ENCODE measurements at places on chromosomes 11 and 22.

DNA sequence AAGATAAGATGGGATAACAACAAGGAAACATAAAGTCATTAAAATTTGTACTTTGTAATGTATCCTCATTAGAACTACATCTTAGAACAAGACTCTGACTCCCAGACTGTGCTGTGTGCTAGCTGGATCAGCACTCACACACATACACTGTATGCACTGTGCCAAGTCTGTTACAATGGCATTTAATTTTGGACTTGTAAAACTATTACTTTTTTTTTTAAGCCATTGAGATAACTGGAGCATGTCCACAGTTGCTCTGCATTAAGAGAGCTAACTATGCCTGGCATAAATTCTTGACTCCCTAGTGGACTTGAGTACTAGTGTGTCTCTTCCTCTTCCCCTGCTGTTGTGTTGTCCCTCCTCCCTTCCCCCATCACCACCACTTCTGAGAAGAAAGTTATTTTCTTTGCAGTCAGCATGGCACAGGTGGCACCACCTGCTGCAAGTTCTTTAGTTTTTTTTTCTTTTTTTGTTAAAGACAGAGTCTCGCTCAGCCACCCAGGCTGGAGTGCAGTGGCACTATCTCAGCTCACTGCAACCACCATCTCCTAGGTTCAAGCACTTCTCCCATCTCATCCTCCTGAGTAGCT lies 268.6 kb downstream of the TMEM135 start:
- DNase-seq = no peak

DNA sequence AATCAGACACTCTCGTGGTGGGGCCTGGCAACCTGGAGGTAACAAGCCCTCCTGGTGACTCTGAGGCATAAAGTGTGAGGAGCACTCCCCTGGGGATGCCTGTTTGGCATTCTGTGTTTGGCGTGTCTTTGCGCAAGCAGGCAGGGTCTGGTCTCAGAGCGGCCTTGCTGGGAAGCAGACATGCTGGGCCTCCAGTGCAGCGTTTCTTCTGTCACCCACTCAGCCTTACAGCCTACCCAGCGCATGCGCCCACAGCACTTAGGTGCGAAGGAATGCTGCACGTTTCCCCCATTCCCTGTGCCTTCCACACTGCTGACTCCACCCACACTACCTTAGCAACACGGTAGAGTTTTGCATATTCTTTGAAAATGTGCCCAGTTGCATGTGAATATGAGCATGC lies 7.4 kb upstream of the CXCR5 start:
- no peak for DNase-seq

DNA sequence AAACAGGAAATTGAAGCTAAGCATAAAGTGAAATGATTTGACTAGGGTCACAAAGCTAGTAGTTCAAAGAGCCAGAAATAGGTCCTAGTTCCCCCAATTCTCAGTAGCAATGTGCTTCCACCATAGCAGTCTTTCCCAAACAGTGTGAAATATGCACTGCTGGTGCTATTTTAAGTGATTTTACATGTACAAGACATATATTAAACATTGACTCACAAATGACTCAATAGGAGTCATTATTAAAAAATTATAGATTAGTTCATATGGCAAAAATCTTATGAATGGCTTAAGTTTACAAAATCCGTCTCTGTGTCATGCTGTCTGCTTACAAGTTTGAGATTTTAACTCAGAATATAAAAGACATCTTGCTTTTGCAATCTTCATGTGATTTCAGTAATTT lies 21.4 kb downstream of the KIF18A start:
- no peak for DNase-seq

GRCh38 chr22:27100789-27101188 lies 443.4 kb downstream of the MIAT start:
- DNase-seq = peak; percentile 39

DNA sequence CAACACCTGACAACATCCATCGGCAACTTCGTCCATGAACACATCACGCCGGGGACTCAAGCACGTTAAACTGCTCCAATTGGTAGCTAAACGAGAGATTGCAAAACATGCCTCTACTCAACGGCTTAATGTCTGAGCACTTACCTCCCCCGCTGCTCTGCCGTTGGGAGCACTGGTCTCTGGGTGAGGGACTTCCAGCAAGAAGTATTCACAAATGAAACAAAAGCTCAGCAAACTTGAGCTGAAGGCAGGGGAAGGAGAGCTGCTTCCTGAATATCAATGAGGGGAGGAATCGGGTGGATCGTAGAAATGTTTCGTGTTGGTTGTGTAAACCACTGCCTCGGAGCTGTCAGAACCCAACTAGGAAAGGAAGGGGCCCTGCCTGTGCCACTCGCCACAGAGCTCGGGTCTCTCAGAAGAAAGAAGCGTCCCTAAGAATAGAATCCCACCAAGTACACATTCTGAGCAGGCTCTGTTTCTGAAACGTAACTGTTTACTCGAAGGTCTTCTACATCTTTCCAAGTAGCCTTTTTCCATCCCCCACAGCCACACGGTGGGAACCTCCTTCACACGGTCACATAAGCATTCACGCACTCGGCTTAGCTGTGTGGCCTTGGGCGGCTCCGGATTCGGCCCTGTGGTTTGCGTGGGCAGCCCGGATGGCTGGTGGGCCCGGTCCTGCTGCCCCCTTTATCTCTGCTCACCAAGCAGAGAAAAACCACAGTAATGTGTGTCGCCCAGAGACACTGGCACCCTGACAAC lies at the start of gene MLC1:
Gene MLC1, minus strand, starts transcription at position 216 of the 762 bp plus-strand sequence. CDS start 524 bp downstream, outside the sequence.
- DNase-seq = peak; percentile 18

- DNase-seq = no peak
Observed at GRCh38 chr11:2992997-2993325, 832 bp upstream of the NAP1L4 start.

- no peak for DNase-seq
Observed at GRCh38 chr11:13878077-13878476, 84.4 kb upstream of the SPON1 start.

GRCh38 chr11:21414953-21415352 lies 745.6 kb downstream of the NELL1 start:
- DNase-seq = no peak

All from NT2/D1 (cell line).